ENCODE measurements at places on chromosomes 13 and 19.
A peak's percentile ranks its signal among the peaks of the same experiment; 100 is the strongest.

DNA sequence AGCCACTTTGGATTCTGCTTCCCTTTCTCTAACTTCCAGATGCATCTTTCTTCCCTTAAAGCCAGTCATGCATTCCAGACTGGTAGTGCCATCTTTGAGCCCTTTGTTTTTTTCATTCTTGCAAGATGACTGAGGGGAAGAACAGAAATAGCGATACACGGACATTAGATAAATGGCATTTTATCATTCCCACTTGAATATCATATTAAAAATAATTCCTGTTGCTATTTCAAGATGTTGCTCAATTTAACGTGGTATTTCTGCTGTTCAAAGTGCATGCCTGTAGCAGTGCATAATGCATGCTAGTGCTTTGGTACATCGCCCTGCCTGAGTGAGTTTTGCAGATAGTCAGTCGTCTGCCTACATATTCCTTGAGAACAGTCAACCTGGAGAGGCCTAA, 140.6 kb upstream of the FRY start:
- DNase-seq = no peak

- no peak for DNase-seq
Observed at GRCh38 chr13:27979001-27979643, 9.4 kb downstream of the URAD start.

- DNase-seq = no peak
Observed at GRCh38 chr13:80664950-80665349, 324.0 kb upstream of the SPRY2 start.

DNA sequence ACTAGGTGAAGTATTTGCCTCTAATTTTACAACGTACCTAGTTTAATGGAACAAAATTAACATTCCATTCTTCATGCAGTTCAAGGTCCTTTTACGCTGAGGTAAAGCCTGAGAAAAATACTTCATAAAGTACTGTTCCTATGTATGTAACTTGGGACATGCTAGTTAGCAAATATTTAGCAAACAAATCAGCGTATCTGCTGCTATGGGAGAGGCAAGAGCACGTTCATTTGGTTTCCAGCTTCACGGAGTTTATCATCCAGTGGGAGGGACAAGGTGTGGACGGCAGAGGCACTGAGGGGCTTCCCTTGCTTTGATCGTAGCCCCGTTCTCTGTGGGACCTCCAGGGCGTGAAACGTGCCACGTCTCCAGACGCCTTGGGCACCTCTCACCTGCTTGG, 248.8 kb downstream of the IRS2 start:
- no peak for DNase-seq

DNA sequence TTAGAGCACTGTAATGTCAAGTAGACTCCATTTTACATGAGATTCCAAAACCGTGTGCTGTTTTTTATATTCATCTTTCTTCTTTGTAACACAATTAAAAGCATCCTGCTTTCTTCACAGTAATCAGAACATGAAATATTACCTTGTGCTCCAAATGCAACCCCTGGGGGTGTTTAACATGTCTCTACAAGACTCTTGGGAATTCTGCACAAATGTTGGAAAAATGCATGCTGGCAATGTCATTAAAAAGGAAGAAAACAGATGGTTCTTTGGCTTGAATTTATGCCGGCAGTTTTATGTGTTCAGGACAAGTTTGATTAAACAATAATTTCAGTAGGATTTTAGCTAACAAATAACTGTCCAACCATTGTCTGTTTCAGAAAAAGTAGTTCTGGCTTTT, 159.1 kb downstream of the LIG4 start:
- DNase-seq = no peak

- DNase-seq = no peak
Observed at GRCh38 chr19:47702671-47703070, 10.6 kb upstream of the EHD2 start.

DNA sequence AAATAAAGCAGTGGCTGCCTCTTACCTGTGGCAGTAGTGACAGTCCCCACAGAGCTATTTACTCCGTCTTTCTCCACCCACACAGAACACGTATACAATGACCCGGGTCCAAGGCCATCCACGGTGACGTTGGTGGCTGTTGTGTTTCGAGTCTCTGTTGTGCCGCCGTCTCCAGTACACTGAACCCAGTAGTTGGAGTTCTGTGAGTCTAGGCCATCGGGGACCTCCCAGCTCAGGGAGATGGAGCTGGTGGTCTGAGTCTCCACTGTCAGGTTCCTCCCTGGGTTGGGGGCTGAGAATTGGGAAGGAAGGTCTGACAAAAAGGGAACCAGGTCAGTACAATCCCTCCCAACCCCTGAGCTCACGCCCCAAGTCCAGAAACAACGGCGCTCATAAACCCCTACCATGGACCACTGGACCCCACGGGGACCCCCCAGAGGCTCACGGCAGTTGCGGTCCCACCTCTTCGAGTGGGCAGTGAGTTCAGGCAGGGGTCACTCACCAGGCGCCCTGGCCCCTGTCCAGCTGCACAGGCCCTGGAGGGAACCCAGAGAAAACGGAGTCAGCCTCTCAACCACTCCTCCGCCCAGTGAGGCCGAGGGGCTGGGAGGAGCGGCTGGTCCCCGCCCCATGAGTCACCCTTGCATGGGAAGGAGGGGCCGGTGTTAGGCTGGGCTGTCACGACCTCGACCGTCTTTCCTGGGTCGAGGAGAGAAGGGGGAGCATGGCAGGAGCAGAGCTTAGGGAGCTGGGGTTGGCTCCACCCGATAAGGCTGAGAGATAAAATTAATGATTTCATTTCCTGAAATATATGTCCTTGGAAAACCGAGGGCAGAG, 2.4 kb downstream of the PTPRH start:
- no peak for DNase-seq

DNA sequence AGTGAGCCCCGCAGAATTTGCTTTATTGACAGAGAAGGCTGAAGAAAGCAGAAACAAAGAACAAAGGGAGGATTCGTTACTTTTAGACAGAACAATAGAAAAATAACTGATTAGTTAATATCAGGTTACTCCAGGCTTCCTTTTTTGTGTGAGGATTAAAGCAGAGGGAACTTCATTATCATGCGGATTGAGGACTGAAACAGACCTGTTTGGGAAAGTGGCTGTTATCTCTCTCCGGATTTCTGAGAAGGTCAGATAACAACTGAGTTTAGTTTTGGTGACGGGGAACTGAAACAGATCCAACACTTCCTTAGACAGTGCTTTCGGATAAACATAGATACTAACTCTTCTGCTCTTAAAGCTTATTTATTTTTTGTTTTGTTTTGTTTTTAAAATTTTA, 246.4 kb upstream of the ZNF507 start:
- no peak for DNase-seq

DNA sequence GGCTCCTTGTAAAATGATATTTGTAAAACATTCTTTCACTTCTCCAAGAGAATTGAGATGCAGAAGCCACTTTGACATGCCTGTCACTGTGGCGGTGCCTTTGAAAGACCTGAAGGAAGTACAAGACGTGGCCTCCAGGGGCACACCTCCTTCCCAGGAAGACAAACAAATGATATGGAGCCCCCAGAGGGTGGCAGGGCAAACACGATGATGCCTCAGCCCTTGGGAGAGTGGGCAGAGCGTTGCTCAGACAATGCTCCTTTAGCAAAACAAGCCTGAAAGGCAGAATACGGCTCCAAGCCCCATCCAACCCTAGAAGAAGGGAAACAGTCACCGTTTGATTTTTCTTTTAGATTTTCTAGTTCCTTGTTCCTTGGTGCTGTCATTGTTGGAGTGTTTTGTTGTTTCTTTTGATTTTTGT, 9.2 kb upstream of the ATP12A start:
- peak; percentile 54 for DNase-seq

DNA sequence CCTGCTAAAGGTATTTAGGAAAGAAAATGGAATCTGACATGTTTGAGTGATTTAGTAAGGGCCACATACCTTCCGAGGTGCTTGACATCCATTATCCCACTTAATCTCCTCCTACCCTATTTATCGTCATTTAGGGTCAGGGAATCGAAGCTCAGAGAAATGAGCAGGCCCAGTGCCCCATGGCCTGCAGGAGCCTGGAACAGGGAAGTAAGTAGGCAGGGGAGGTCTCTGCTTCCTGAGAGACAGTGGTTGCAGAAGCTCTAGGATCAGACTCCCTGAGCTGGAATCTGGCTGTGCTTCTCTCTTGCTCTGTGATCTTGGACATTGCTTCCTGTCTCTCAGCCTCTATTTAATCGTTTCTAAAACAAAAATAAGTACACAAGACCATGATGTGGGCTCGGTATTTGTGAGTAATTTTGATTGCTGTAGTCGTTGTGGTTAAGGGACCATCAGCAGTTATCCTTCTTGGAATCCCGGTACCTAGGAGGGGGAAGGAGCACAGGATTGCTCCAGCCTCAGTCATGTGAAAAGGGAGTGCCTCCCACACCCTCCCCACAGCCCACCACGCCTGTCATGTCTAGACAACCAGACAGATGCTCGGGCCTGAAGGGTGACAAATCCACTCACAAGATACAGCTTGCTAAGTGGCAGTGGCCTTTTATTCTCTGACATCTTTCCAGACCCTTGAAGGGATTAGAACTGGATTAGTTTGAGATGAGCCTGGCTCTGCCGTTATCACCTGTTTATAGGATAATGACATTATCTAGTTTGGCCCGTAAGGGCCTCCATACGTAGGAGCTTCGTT, 169.2 kb upstream of the TSHZ3 start:
- no peak for DNase-seq

DNA sequence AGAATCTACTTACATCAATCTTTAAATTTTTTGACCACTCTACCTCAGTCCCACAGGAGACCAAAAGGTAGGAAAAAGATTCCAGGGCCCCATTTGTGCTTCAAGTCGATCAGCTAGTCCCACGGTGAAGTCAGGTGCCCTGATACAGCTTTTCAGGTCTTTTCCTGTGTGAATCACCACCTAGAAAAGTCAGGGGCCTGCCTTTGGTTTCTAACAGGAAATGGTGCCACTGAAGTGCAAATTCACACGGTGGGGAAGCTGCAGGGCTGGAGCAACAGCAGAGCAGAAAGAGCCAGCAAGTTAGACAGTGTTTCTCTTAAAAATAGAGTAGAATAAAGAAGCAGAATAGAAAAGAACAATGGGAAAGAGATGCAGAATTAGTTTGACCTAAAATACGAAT, 107.5 kb downstream of the KLF12 start:
- DNase-seq = peak; percentile 93

DNA sequence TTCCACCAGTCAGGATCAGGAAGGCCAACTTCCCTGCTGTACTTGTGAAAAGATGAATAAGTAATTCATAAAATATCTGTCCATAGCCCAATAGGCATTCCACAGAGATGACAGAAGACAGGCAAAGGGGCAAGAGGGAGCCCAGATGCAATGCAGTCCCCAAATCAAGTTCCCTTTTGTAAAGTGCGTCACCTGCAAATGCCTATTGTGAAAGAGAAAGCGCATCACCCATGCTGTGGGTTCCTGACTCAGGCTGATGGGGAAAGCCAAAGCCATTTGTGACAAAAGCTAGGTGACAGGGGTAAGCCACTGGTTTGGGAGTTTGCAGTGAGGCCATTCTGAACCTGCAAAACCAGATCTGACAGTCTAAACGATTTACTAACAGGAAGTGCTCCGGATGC, 157.5 kb upstream of the ZNF536 start:
- DNase-seq = peak; percentile 40

- DNase-seq = no peak
Observed at GRCh38 chr19:53960886-53961285, 1.9 kb upstream of the CACNG8 start.

DNA sequence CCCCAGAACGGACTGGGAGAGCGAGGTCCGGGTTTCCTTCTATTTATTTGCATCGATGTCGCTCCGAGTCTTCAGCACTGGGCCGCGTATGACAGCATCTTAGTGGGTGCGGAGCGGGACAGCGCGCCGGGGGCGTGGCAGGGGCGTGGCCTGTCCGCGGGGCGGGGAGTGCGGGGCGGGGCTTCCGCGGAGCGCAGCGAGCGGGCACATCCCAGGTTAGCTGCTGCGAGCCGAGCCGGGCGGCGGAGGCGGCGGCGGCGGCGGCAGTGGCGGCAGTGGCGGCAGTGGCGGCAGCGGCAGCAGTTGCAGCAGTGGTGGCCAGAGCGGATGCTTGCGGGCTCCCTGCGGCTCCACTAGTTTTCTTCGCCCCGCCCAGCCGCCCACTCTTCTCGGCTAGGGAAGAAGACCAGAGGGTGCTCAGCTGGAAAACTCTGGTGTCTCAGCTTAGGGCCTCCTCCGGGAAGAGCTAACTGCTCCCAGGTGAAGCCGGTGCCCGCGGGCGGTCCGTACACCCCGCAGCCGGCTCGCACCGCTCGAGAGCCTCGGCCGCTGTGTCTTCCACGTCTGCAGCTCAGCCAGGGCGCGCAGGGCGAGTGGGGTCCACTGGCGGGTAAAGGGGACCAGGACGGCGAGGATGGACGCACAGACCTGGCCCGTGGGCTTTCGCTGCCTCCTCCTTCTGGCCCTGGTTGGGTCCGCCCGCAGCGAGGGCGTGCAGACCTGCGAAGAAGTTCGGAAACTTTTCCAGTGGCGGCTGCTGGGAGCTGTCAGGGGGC, at the start of gene GPC5:
Gene GPC5 (plus strand): TSS at position 209 of the 776 bp plus-strand sequence.
- peak; percentile 82 for DNase-seq

- DNase-seq = peak; percentile 96
Observed at GRCh38 chr19:4328243-4328990, 10.2 kb downstream of the STAP2 start.

DNA sequence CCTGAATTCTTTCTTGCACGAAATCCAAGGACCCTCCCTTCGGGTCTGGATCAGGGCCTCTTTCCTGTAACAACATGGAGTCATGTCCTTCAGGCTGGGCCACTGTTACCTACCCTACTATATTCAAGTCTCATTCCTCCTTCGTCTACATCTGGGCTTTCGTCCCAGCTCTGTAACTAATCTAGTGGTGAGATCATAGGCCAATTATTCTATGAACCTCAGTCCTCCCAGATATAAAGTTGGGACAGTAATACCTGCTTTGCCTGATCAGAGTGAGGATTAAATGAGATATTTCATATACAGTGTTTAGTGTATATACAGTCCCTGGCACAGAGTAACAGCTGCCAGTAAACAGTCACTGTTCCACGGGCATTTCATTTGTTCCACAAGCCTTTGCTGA, 48.3 kb upstream of the ATP12A start:
- DNase-seq = no peak

GRCh38 chr13:27536361-27537101, 83.8 kb downstream of the LNX2 start:
- DNase-seq = no peak

GRCh38 chr13:43872181-43872580, 7.4 kb downstream of the CCDC122 start:
- DNase-seq = no peak

- no peak for DNase-seq
Observed at GRCh38 chr13:111594606-111595005, 274.2 kb downstream of the TEX29 start.

All from GM12865 (cell line).